ENCODE measurements at places on chromosomes 1 and 21.

DNA sequence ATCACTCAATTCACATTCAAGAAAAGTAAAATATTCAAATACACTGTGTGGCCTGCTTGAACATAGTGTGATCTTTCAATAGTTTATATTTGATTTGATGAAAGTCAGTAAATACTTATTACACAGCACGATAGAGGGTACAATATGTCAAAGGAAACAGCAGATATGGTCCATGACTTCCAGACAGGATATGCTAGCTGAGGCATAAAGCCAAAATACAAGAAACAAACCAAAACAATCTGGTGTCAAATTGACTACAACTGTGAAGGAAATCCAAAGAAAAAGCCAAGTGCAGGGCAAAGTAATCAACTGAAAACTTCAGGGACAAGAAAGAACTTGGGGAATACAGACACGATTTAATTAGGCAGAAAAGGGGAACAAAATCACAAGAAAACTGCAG is 19.3 kb downstream of the RRAGC start:
- DNase-seq = no peak

DNA sequence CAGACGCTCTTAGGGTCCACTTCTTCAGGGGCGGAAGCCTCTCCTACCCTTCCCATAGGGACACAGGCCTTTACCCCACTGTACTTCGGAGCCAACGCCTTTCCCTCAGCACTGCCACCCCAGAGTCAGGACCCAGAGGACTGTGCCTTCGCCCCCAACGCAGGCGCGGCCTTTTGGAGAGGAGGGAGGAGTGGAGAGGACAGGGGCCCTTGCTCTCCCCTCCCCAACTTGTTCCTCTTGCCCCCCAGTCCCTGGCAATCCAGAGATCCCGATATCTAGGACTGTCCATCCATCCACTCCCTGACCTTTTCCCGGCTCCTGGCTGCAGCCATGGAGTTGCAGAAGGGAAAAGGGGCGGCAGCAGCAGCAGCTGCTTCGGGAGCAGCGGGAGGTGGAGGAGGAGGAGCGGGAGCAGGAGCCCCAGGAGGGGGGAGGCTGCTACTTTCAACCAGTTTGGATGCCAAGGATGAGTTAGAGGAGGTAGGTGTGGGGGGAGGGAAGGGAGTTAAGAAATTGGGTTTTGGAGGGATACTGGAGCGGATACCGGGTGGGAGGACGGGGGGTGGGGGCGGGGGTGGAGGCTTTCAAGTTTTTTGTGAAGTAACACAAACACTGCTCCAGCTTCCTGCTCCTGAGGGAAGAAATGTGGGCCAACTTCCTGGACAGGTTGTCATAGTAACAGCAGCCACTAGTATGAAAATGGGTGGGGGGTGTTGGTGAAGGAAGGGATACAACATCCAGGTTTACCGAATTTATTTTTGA is 636 bp downstream of the INTS3 start:
- no peak for DNase-seq

DNA sequence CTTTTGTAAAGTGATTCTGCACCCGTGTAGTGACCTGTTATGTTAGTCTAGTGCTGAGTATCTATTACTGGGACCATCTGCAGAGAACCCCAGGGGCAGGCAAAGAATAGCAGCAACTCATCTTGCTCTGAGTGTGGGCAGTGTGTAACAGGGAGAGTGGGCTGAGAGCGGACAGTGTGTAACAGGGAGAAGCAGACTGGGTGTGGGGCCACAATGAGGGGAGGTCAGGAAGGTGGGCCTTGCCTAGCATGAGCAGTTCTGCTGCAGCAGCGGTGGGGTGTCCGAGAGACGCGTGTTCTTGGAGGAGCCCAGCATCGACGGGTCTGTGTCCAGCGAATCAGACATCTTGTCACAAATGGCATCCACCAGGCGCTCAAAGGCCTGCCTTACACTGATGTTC is 41.2 kb upstream of the NRDC start:
- no peak for DNase-seq

- no peak for DNase-seq
Measured at GRCh38 chr1:32221581-32221979, 573 bp downstream of the TMEM234 start.

GRCh38 chr1:245079021-245079609 is 75.7 kb upstream of the KIF26B start:
- no peak for DNase-seq

- DNase-seq = no peak
Measured at GRCh38 chr1:7508052-7508933, 262.8 kb upstream of the VAMP3 start.

GRCh38 chr1:206131037-206131436 is 13.8 kb upstream of the AVPR1B start:
- no peak for DNase-seq

DNA sequence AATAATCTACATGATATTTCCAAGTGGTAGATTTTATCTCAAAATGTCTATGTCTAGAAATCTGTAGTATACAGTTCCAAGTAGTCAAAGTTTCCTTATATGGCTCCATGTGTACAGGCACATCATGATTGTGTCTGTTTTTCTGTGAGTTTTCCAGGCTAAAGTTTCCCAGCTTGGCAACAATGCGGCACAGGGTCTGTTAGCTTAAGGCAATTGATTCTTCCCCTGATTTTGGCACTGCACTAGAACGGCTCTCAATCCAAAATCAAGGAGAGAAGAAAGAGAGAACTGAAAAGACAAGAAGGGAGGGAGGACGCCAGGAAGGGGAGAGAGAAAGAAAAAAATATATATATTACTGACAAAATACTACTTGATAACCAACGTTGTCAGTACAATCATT is 193.9 kb upstream of the SNX7 start:
- no peak for DNase-seq

GRCh38 chr1:213523781-213524398 is 463.9 kb upstream of the PROX1 start:
- no peak for DNase-seq

Measured in CD4-positive, alpha-beta T cell treated with Interleukin-6 at 100 ng/mL for 8 hours (primary cell).